Activated CD4-positive, alpha-beta T cell treated with anti-CD3 and anti-CD28 coated beads, Interleukin-2, amount 50 U/mL, for 4 hours (primary cell): ENCODE measurements at places on chromosomes 2 and 18.
A peak's percentile ranks its signal among the peaks of the same experiment; 100 is the strongest.

DNA sequence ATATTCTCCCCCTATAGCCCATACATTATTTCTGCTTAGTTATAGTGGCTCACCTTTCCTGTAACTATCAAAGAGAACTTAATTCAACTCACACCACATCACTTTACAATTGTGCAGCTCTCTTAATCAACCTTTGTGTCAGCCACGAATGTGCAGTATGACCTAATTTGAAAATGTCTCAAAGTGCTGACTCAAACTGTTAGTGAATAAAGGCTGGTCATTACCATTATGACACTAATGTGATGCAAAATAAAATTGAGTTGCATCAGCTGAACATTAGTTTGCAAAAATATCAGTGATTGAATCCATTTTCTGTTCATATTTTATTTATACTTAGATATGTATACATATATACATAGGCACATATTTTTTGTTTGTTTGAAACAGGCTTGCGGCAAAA lies 251.8 kb downstream of the MEIS1 start:
- DNase-seq: no peak

DNA sequence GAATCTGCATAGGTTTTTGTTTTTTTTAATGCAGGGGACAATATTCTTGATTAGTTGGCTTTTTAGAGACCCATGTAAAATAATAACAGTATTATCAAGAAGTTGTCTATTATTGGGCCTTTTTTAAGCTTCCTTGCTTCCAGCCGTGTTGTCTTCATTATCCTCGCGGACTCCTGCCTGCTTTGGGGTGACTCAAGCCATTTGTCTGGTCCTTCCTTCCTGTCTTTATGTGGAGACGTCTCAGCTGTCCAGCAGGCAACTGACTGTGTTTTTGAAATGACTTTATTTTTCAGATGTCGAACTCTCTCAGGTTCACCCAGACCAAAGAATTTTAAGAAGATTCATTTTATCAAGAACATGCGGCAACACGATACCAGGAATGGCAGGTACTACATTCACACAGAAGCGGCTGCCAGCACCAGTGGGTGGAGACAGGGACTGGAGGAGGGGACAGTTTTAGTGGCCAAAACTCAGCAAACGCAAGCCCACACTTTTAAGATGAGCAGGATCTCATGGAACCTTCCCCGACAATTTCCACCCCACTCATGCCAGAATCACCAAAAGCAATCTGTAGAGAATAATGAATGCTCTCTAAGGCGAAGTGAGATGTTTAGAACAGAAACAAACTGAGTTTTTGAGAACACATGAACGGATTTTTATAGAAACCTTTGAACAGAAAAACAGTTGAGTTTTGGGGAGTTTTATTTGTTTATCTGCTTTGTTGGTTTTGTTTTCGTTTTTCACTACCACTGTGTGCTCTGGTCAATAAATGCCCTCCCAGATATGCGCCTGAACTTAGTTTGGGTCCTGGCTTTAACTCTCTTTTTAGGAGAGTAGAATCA lies 59.1 kb downstream of the CABLES1 start:
- DNase-seq: no peak

DNA sequence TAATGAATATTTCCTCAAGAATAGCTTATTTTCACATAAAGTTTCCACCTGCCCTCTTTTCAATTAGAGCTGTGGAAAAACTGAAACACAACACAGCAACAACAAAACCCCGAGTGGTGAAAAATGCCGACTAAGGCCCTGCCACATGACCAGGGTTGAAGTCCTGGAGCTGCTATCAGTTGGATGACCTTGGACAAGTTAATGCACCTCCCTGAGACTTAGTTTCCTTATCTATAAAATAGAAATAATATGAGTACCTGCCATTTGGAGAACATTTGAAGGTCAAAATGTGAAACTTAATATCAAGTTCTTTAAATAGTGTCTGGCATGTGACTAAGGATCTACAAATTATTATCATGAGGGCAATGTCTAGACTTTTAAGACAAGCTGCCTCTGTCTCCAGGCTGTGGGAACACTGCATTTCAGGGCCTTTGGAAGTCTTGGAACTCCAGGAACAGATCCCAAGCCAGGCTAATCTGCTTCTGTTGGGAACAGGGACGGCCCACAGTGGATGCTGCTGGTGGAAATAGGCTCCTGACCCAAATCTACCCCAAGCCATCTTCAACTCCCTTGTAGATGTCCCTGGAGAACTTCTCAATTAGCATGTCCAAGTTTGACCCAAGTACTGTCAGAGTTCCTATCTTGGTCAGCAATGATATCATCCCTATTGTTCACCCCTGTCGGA lies 42.0 kb upstream of the TRIB2 start:
- no peak for DNase-seq

GRCh38 chr2:232013701-232014353 lies 52.3 kb downstream of the DIS3L2 start:
- DNase-seq: no peak

- DNase-seq: peak; percentile 5
These were observed 30.6 kb upstream of the PPP3R1 start for GRCh38 chr2:68282811-68283418.

DNA sequence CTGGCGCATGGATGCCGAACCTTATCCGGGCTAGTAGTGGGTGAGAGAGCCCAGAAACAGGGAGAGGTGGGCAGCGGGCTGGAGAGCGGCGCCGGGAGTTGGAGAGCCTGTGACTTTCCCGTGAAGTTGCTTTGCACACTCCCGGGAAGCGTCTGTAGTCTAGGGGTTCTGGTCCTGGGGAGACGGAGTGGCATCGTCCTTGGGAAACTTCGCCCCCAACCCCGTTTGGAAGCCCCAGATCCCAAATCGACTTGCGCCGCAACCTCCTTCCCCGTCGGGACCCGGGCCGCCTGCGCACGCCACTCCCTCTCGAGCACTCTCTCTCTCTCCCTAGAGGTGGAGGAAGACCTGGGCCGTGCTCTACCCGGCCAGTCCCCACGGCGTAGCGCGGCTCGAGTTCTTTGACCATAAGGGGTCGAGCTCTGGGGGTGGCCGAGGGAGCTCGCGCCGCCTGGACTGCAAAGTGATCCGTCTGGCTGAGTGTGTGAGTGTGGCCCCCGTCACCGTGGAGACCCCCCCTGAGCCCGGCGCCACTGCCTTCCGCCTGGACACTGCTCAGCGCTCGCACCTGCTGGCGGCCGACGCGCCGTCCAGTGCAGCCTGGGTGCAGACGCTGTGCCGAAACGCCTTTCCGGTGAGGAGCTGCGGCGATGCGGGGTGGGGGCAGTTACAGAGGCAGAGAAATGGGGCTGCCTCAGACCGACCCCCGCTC lies 456 bp downstream of the DOK1 start:
- peak; percentile 30 for DNase-seq

GRCh38 chr2:134002391-134002790 lies 251.5 kb upstream of the MGAT5 start:
- DNase-seq: no peak

DNA sequence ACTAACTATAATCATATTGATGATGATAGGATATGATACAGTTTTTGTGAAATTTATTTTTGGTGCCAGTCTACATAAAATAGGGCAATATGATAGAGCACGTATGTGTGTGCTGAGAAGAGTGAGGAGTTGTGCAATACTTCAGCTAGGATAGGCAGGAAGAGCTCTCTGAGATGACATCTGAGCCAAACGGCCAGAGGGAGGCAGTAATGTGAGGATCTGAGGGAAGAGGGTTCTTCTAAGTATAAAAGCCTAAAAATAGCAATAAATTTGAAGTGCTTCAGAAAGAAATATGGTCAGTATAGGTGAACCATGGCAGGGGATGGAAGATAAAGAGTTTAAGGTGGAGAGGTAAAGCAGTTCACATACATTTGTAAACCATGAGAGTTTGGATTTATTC lies 102.5 kb downstream of the OLA1 start:
- no peak for DNase-seq

DNA sequence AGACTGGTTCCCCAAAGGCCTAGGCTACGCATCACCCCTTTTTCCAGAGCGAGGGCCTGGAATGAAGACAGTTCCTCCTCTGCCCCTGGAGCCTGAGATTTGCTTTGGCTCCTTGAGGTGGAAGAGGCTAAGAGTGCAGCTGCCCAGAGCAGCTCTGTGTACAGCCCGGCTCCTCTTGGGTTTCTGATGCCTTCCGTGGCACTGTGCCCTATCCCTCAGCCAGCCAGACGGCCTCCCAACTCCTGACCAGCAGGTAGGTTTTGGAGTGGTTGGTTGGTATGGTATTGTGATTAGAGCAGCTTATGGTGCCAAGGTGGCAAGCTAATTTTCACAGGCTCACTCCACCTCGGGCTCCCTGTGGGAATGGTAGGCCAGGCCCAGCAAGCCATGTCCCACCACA lies 112.2 kb downstream of the TANC1 start:
- no peak for DNase-seq

GRCh38 chr18:36862182-36862581 lies 33.3 kb downstream of the KIAA1328 start:
- DNase-seq: no peak

GRCh38 chr2:206208900-206209299 lies 49.2 kb downstream of the EEF1B2 start:
- DNase-seq: no peak

DNA sequence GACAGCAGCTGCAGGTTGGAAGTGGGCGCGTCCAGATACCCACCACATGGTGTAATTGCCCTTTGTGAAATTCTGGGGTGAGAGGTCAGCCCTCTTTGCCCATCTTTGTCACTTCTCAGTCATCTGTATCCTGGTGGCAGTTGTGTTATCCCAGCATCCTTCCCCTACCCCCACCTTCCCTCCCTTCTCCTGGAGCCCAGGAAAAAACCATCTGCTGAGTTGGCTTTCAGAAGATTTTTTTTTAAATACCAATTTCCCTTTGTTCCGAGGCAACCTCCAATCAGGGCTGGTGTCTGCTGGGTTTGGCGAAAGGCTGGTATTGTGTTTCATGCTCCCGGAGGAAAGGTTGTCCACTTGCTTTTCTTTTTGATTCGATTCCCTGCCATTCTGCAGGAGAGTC lies 35.2 kb downstream of the SETBP1 start:
- DNase-seq: no peak

GRCh38 chr18:9766076-9766481 lies 58.0 kb downstream of the RAB31 start:
- DNase-seq: no peak

DNA sequence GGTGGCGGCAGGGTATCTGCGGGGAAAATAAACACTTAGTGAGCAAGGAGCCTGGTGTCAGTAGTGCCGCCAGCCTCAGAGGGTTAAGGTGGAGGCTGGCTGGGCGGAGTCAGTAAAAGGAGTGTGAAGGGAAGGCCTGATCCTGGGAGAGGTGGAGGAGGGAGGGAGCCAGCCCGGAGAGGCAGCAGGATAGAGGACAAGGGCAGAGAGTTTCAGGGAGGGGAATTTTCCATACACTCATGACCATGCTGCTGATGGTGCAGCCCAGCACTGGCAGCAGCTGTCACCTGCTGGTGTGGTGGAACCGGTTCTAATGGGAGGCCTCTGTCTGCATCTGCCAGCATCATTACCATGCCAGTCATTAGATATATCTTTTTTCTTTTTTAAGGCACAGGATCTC lies 2.0 kb upstream of the TEX44 start:
- no peak for DNase-seq

GRCh38 chr18:27860011-27860410 lies 316.9 kb downstream of the CDH2 start:
- DNase-seq: no peak

GRCh38 chr2:85961754-85962153 lies 73.0 kb upstream of the ST3GAL5 start:
- no peak for DNase-seq

GRCh38 chr2:205543262-205543843 lies 138.9 kb upstream of the NRP2 start:
- no peak for DNase-seq

GRCh38 chr2:34545486-34546136 lies 946.5 kb upstream of the FAM98A start:
- DNase-seq: no peak

DNA sequence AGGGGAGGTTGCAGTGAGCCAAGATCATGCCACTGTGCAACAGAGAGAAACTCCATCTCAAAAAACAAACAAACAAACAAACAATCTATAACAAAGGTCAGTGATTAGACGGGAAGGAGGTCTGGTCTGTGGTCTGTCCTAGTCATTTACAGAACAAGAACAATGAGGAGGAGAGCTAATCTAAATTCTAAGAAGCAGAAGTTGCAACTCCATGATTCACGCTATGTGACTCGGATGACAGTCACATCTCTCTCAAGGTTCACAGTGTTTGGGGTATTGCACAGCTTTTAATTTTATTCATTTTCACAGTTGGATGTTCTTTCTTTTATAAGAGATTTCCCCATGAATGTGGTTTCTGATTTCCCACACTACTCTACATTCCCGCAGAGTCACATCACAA lies 218.7 kb upstream of the PIEZO2 start:
- no peak for DNase-seq

DNA sequence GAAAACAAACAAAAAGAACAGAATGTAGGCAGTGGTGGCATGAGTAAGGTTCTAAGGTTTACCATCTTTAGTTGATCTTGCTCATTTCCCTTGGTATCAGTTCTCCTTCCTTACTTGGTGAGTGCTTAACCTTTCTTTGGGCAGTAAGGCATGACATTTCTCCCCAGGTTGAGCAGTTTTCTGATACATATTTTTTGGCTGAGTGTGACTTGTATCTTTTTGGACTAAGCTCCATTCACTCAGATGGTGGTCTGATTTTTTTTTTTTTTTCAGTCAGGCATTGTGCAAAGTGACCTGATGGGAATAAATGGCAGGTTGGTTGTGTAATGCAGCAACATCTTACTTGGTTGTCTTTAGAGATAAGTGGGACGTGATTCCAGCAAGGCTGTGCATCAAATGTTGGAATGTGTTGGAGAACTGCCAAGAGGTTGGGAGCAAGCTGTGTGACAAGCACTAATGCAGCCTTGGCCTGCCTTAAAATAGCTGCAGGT lies 15.1 kb downstream of the SPTBN1 start:
- no peak for DNase-seq

- no peak for DNase-seq
These were observed 80.0 kb upstream of the TMEM200C start for GRCh38 chr18:5975111-5976002.

- DNase-seq: no peak
These were observed 73.5 kb downstream of the MGAT5 start for GRCh38 chr2:134327367-134327766.

DNA sequence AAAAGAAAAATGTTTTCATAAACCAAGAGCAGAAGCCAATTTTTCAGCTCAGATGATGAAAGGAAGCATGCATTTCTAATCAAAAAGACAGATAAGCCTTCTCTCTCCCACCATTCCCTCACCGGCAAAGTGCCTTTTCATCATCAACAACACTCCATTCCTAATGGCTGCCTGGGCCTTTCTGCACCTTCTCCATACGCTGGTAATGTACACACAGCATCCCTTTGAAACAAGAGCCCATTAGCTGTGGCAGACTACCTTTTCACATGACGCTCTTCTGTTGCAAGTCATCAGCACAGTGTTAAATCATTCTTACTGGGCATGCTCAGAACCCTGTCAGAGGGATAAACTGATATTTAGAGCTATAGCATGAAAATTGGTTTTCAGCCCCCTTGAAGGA lies 408.9 kb downstream of the MEIS1 start:
- no peak for DNase-seq

DNA sequence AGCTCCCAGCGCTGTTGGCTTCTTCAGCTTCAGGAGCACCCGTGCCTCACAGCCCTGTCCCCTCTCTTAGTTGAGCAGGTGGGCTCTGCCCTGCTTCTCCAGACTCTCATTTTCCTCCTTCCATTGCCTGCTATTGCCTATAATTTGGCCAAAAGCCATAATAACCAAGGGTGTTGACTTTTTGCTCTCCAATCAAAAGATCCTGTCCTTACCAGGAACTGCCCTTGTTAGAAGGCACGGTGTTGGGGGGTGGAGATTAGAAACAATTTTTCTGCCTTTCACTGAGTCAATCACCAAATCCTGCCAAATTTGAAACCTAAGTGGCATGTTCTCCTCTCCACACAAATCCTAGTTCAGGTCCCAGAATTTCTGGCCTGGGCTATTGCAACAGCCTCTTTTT lies 16.7 kb upstream of the PDIA6 start:
- DNase-seq: no peak

- DNase-seq: no peak
These were observed 110.4 kb upstream of the GULP1 start for GRCh38 chr2:188181067-188181838.
